Ovary (tissue), 10 donors: ENCODE measurements at places on chromosomes 2 and 18.

DNA sequence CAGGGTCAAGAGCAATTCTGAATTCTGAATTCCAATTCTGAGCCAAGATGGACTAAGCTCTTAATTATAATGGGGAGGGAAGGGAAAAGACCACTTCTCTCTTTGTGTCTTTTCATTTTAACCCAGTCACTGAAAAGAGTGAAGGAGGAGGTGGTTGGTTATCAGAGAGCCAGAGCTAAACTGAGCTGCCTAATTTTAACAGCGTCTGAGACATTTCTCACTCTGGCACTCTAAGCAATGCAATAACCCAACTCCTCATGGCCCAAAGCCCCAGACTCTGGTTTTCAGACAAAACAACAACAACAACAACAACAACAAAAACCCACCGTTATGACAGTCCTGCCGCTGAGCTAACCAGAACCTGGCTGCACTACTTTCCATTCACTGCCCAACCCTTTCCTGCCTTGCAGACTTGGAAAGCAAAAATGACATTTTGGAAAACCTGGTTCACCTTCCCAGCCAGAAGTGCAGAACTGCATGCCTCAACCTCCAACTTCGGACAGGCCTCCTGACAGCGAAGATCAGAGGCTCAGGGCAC lies 1.0 kb downstream of the CHST10 start:
- no peak for DNase-seq

DNA sequence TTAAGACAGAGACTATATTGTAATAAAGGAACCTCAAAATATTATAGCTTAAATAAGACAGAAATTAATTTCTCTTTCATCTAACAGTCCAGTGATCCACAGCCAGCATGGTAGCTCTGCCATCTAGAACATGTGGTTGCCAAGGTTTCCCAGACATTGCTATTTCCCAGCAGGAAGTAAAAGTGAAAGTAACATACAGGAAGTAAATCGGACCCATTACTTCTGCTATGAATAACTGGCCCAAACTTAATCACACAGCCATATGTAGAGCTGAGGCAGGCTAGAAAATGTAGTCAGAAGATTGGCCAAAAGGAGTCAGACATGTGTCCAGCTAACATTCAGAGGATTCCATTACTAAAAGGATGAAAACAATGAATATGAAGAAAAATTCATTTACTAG lies 71.0 kb downstream of the NOL4 start:
- DNase-seq: no peak

DNA sequence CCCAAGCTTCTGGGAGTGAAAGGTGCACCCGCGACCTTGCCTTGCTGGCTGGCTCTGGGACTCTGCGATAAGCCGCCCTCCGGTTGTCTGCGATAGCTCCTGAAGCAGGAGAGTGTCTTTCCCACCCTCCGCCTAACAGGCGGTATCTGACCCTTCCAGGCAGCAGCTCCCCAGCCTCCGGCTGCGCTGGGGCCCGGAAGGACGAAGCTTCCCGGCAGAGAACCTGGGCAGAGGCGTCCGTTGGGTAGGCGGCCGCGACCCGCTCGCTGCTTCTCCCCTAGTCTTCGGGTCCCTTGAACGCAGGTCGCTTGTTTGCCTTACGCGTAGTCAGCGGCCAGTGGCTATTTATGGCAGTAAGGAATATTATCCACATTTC lies 446 bp upstream of the RHBDD1 start:
- no peak for DNase-seq

- no peak for DNase-seq
Observed at GRCh38 chr18:5142131-5142530, 54.9 kb downstream of the AKAIN1 start.

GRCh38 chr2:37780387-37780676 lies 108.9 kb upstream of the CDC42EP3 start:
- DNase-seq: no peak
